Pericardium fibroblast (primary cell): ENCODE measurements at places on chromosomes 16 and 17. TPM values are rescaled to one million over a fixed set of nuclear protein-coding genes. Genes with fewer than 3 reads are reported as not detected.

TMIGD1 gene
- total RNA-seq, result not detected in 2 replicates

KCNH4 gene
- not detected in 2 replicates for total RNA-seq

SCIMP gene
- total RNA-seq, result not detected in 2 replicates

PRKCB gene
- not detected in 2 replicates for total RNA-seq

PYY gene
- total RNA-seq, result 0.51 TPM in 1 of 2 replicates, not detected in the other

CSH2 gene
- total RNA-seq, result not detected in 2 replicates

SNAI3 gene
- not detected in 2 replicates for total RNA-seq

SLC16A5 gene
- 5.0 and 6.0 TPM in 2 replicates for total RNA-seq
